ENCODE measurements at places on chromosomes 11 and 22.

DNA sequence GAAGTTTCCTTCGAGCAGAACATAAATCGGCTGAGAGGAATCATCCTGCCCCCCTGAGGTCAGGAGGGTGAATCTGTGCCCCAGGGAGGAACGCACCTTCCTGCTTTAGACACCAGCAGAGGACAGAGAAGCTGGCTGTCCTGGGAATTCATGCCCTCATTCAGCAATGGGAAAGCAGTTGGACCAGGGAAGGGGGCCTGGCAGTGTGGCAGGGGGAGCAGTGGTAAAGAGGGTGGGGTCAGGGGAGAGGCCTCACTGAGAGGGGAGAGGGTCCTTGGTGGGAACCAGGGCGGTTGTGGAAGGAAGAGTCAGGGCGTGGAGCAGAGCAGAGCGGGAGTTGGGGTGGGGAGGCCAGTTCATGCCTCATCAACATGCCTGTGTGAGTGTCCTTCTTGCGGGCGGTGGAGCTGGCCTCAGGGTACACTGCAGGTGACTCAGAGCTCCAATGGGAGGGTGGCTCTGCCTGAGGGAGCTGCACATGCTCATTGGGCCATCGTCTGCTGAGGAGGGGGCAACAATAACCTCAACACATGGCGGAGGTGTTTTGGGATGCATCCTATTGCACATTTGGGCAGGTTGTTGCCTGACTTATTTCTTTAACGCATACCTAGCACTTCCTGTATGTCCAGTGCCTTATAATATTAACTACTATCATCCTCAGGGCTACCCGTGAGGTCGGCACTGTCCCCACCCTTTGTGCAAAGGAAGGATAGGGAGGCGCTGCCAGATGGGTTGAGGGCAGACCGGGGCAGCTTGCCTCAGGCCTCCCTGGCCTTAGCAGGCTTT lies 23.2 kb downstream of the MED15 start:
- DNase-seq: peak; percentile 69

GRCh38 chr11:90500922-90501568 lies 278.2 kb upstream of the CHORDC1 start:
- no peak for DNase-seq

DNA sequence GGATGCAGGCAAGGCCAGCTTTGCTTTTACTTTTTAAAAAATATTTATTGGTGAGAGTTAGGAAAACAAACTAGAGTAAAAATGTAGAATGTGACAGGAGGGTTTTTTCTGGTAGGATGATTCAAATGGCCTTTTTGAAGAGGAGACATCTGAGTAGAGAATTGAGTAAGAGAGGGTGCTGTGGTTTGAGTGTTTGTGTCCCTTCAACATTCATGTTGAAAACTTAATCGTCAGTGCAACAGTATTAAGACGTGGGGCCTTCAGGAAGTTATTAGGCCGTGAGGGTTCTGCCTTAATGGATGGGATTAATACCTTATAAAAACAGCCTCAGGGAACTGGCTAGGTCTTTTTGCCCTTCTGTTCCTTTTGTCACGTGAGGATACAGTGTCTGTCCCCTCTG lies 288.8 kb upstream of the C11orf87 start:
- no peak for DNase-seq

- peak; percentile 77 for DNase-seq
Measured at GRCh38 chr11:128759597-128759996, 65.7 kb downstream of the FLI1 start.

- no peak for DNase-seq
Measured at GRCh38 chr11:121757480-121758125, 304.8 kb upstream of the SORL1-AS1 start.

DNA sequence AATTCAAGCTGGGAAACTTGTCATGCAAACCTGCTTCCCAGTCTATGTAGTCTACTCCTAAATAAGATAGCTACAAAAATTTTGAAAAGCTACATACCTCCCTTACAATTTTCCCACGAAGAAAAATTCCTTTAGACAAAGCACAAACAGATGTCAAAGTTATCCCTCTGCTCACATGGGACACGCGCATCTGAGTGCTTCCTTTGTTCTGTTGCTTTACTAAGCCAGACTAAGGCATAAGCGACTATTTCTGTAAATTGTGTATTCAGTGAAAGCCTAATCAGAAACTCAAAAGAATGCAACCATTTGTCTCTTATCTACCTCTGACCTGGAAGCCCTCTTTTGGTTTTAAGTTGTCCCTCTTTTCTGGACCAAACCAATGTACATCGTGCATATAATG lies 583.7 kb upstream of the B3GAT1 start:
- DNase-seq: no peak

- no peak for DNase-seq
Measured at GRCh38 chr11:44000731-44001130, 47.0 kb upstream of the ACCSL start.

GRCh38 chr11:38680166-38680565 lies 2082.1 kb upstream of the RAG2 start:
- DNase-seq: no peak

- DNase-seq: no peak
Measured at GRCh38 chr11:130475426-130476053, 27.1 kb downstream of the ADAMTS15 start.

GRCh38 chr11:95925011-95925410 lies 1.1 kb upstream of the MTMR2 start:
- peak; percentile 40 for DNase-seq

DNA sequence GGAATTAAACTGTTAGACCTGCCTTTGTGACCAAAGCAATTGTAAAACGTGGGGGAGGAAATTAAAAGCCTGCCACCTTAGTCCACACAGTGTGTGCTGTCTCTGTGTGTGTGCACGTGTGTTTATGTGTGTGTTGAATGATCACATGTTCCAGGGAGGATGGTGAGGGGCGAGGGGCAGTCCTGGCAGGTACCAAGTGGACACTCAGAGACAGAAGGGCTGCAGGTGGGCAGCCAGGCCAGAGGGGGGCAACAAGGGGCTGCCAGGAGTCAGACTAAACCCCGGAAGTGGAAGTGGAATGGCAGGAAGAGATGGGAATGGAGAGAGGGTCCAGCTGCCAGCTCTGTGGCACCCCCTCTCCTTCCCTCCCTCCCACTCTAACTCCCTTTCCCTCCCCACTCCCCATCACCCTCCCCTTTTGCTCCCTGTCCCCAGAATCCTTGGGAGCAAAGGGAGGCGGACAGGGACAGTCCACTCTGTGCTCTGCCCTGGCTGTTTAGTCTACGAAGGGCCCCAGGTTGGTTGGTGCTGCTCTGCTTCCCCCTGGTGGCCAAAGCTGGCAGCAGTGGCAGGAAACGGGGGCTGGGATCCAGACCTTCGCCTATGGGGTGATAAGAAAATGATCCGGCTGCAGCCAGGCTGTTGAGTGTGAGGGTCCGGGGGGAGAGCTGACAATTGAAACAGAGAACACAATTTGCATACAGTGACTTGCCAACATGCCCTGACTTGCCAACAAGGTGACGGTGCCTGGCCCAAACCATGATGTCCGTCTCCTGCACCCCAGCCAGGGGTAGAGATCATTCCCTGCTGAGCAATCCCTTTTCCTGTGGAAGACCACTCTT lies 24.4 kb downstream of the P2RY2 start:
- DNase-seq: peak; percentile 68

GRCh38 chr11:2741006-2741376 lies 41.2 kb upstream of the KCNQ1OT1 start:
- DNase-seq: no peak

DNA sequence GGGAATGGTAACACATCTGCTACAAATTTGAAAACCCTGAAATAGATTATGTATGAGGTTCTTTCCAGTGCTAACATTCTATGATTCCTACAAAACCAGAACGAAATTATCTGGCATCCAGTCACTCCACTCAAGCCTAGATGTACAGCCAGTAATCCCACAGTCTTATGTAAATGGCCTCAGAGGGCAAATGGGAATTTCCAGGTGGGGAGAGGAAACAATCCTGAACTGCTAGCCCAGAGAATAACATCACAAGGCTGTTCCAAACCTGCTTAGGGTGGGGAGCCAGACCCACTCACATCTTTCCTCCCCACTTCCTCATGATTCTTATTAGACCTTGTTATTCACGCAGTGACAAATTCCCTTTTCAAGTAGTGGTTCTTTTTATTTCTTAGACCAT lies 3.5 kb downstream of the FIBIN start:
- DNase-seq: peak; percentile 38

DNA sequence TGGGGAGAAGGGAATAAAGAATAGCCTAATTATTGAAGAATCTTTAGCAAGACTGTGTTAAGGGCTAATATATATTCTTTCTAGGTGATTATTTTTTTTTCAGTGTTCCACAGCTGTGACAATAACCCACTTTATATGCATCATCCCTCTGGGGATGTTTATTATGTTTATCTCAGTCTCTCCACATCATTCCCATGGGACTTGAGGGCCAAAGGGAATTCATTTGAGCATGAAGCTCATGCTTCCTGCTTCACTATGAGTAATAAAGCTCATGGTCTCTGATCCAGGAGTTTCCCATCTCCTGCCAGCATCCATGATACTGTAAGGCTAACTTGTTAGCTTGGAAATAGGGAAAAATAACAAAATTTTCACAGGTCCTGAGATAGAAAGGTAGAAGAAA lies 1888.4 kb downstream of the LRRC4C start:
- no peak for DNase-seq

GRCh38 chr11:3124821-3125220 lies 40.3 kb downstream of the OSBPL5 start:
- DNase-seq: no peak

- DNase-seq: no peak
Measured at GRCh38 chr11:118610225-118610772, 2.9 kb downstream of the PHLDB1 start.

GRCh38 chr11:87212891-87213290 lies 175.2 kb downstream of the TMEM135 start:
- DNase-seq: no peak

- DNase-seq: no peak
Measured at GRCh38 chr11:35011944-35012343, 95.5 kb downstream of the PDHX start.

DNA sequence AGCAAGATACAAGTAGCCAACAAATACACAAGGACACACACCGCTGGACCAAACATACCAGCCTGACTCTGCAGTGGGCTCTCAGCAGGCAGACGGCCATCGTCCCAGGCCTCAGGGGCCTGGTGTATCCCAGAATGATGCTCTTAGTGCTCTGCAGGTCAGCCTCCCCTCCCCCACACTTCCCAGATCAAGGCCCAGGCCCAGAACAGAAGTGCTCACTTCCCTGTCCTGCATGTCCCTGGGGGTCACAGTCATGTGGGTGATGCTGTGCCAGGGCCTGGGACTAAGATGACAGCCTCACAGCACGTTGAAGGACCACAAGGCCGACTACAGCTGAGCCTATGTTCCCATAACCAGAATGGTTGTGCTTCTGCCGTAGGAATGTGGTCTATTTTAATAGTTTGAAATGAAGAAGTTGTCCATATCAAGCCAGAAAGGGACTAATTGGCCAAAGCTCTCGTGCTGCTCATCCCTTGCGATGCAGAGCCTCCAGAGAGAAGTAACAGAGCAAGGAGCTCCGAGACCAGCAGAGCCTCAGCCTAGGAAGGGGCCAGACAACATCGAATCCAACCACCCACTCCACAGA lies 48.6 kb downstream of the GAB4 start:
- no peak for DNase-seq

DNA sequence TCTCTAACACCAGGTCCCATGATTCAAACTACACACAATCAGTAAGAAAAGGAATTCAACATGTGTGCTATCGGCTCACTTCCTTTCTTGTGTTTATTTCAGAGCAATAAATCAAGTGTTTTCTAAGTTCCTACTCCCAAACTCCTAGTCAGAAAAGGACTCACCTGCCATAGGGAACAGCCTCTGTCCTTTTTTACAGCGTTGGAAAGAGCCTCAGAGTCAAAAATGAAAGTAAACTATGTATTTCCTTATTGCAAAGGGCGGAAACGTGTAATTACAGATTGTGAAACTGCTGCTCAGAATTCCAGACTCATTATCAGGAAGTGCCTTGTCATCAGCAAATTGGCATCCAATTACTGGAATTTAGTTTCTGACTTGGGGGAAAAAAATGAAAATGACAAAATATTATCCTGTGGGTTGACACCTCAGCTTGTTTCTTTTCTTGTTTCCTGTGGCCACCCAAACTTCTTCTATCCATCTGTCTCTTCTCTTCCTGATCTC lies at the start of gene CASP4:
CASP4 (minus strand) TSS at position 220 of the 501 bp plus-strand sequence; CDS start at position 171, 49 bp downstream.
- DNase-seq: peak; percentile 87

DNA sequence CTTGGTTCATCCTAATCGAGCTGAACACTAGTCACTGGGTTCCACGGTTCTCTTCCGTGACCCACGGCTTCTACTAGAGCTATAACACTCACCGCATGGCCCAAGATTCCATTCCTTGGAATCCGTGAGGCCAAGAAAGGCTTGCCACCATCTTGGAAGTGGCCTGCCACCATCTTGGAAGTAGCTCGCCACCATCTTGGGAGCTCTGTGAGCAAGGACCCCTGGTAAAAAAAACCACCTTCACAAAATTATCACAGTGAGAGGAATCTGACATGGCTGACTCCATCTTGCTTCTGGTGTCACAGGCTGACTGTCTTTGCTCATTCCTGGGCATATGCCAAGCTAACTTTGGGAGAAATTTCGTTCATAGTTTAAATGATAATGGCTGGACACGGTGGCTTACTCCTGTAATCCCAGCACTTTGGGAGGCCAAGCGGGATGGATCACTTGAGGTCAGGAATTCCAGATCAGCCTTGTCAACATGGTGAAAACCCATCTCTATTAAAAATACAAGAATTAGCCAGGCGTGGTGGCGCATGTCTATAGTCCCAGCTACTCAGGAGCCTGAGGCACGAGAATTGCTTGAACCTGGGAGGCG lies 18.9 kb upstream of the KCTD14 start:
- DNase-seq: no peak

- no peak for DNase-seq
Measured at GRCh38 chr11:60937144-60937527, 12.9 kb downstream of the TMEM132A start.

DNA sequence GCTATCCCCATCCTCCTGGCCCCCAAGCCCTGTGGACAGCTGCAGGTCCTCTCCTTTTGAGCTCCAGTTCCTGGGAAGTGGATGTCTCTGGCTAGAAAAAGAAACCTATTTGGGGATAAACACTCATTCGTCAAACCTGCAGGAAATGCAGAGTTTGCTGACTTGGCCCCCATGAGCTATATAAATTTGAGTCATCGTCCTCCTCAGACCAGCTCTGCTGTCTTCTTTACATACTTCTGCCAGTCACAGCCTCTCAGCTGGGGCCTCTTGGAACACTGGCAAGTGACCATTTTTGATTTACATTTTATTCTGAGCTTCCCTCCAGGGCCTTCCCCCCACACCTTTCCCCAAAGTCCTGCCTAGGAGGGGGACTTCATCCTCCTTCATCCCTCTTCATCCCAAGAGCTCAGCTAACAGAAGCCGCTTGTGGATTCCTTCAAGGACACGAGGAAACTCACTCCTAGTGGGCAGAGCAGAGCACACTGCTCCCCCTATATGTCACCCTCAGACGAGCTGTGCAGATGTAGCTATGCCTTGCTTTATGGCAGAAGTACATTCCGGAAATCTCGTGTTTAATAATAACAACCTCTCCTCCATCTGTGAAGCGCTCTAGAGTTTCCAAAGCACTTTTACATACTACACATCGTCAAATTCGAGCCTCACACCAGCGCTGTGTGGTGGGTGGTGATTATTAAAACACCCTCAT lies 131.8 kb downstream of the FEZ1 start:
- peak; percentile 60 for DNase-seq

Measured in fibroblast of skin of abdomen (primary cell).